ENCODE measurements at places on chromosomes 6 and 20. TPM values are rescaled to one million over a fixed set of nuclear protein-coding genes. Genes with fewer than 3 reads are reported as not detected.

Gene MROH8
- 0.65 TPM for total RNA-seq

GRCh38 chr6:26588965-26589364 is 7.8 kb upstream of the ABT1 start:
- no peak for DNase-seq

Gene BNIP5
- total RNA-seq, result not detected

Gene CMTR1
- total RNA-seq, result 25.4 TPM

Gene PCSK2
- not detected for total RNA-seq

Gene ZC2HC1B
- not detected for total RNA-seq

- DNase-seq, result no peak
Measured at GRCh38 chr6:29933955-29934354, 8.4 kb upstream of the HLA-A start.

GRCh38 chr6:101394936-101395335 is 1.4 kb downstream of the GRIK2 start:
- DNase-seq, result no peak

Gene TNXB
- total RNA-seq, result 4.2 TPM

GRCh38 chr20:32186506-32186905 is 21.0 kb downstream of the PLAGL2 start:
- no peak for DNase-seq

Gene SLC13A3
- total RNA-seq, result not detected

Gene DNAH8
- not detected for total RNA-seq

DNA sequence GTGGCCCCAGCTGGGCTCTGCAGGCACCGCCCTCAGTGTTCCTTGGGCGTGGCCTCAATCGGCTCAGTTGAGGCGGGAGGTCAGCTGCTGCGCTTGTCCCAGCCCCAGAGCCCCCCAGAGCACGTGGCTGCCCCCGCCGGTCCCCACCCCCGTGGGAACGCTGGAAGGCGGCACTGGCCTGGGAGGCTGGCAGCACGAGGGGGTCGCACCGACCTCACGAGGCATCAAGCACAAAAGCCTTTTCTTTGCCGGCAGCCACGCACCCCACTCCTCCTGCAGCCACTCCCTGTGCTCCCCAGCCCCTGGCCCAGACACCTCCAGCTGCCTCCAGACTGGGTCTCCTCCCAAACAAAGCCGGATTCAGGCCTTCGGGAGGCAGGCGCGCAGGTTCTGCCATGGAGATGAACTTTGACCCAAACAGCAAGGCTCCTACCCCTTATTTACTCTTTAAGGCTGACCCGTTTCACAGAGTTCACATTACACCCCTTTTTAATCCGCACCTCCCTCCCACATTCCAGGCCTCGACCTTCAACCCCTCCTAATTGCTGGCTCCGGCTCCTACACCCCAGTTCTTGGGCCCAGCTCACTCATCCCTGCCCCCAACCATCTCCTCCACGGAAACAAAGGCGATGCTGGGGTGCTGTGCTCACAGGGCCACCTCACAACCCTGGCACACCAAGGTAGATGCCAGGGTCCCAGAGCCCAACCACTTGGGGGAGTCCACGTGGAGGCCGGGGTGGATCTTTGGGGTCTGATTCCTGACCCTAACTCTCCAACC is 111.7 kb downstream of the NOL4L start:
- DNase-seq, result no peak

Gene SLC17A1
- total RNA-seq, result not detected

Gene RNF144B
- 10.3 TPM for total RNA-seq

DNA sequence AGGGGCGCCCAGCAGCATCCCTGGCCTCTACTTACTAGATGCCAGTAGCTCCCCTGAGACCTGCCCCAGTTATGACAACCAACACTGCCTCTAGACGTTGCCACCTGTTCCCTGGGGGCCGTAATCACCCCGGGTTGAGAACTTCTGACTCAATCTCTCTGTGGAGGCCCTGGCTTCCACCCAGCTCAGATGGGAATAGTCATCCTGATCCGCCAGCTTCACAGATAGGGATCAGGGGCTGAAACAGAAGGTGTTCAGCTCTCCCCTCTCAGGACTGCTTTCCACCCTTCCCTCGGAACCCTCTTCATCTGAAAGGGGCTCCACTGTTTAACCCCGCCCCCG is 3.3 kb downstream of the CAPN11 start:
- peak; percentile 29 for DNase-seq

Gene NKX2-4
- not detected for total RNA-seq

Data from lung microvascular endothelial cell (primary cell).